Fibroblast of the aortic adventitia (primary cell): ENCODE measurements at places on chromosomes 7 and 10. TPM values are rescaled to one million over a fixed set of nuclear protein-coding genes. Genes with fewer than 3 reads are reported as not detected.

Gene GRID2IP
- total RNA-seq, result not detected in 2 replicates

Gene CLDN3
- not detected in 2 replicates for total RNA-seq

Gene FAM25A
- not detected in 2 replicates for total RNA-seq

Gene CPA2
- not detected in 2 replicates for total RNA-seq

Gene RELN
- 7.5 and 88.7 TPM in 2 replicates for total RNA-seq

Gene ZNF277
- total RNA-seq, result 41.4 and 42.8 TPM in 2 replicates

Gene TMEM236
- 0.09 and 0.16 TPM in 2 replicates for total RNA-seq

Gene HMX2
- total RNA-seq, result not detected in 2 replicates

Gene FXYD4
- total RNA-seq, result not detected in 2 replicates

Gene SPDYE9
- total RNA-seq, result 0.08 TPM in 1 of 2 replicates, not detected in the other

Gene OR6V1
- total RNA-seq, result not detected in 2 replicates

Gene JAKMIP3
- 0.09 and 1.1 TPM in 2 replicates for total RNA-seq

Gene MRLN
- total RNA-seq, result not detected in 2 replicates

Gene VSTM2A
- total RNA-seq, result not detected in 2 replicates

Gene NRP1
- total RNA-seq, result 174 and 455 TPM in 2 replicates

Gene TUBB8
- not detected in 2 replicates for total RNA-seq

Gene CPA1
- 0.45 and 0.90 TPM in 2 replicates for total RNA-seq

Gene AKR1C4
- not detected in 2 replicates for total RNA-seq

Gene MORN4
- total RNA-seq, result 6.5 and 10.1 TPM in 2 replicates

Gene FOXK1
- 27.8 and 29.1 TPM in 2 replicates for total RNA-seq

Gene MAGI2
- total RNA-seq, result 16.1 and 25.5 TPM in 2 replicates

Gene AKR1C8
- total RNA-seq, result not detected in 2 replicates

Gene ACSM6
- total RNA-seq, result not detected in 2 replicates

Gene CLCN1
- total RNA-seq, result 0.16 TPM in 1 of 2 replicates, not detected in the other

Gene SUN3
- not detected in 2 replicates for total RNA-seq

Gene PSTK
- 1.4 and 4.7 TPM in 2 replicates for total RNA-seq

Gene PVRIG
- total RNA-seq, result not detected in 2 replicates

Gene FGL2
- 39.3 and 64.4 TPM in 2 replicates for total RNA-seq

Gene RAB19
- total RNA-seq, result not detected in 2 replicates

Gene STRA8
- total RNA-seq, result not detected in 2 replicates

Gene GJC3
- not detected in 2 replicates for total RNA-seq

Gene SLC16A9
- 0.25 and 1.5 TPM in 2 replicates for total RNA-seq

Gene ZDHHC16
- total RNA-seq, result 24.9 and 45.5 TPM in 2 replicates

Gene IGFBP1
- total RNA-seq, result 5.3 TPM in 1 of 2 replicates, not detected in the other

Gene SPDYE1
- not detected in 2 replicates for total RNA-seq

Gene WDR86
- 0.45 and 17.7 TPM in 2 replicates for total RNA-seq

Gene CYP3A7
- total RNA-seq, result 0.74 TPM in 1 of 2 replicates, not detected in the other

Gene CYP2W1
- total RNA-seq, result not detected in 2 replicates

Gene SLC39A12
- total RNA-seq, result not detected in 2 replicates

Gene GIMAP4
- 0.18 and 1.3 TPM in 2 replicates for total RNA-seq

Gene HOXA5
- 0.72 and 2.4 TPM in 2 replicates for total RNA-seq

Gene RFC2
- total RNA-seq, result 2.5 and 39.0 TPM in 2 replicates

Gene FAM180A
- 2.5 and 71.0 TPM in 2 replicates for total RNA-seq

Gene PODXL
- total RNA-seq, result 2.3 and 7.3 TPM in 2 replicates

Gene ZNF479
- total RNA-seq, result not detected in 2 replicates

Gene RSPH10B2
- total RNA-seq, result not detected in 2 replicates

Gene STAG3
- 0.90 and 4.8 TPM in 2 replicates for total RNA-seq

Gene MEIG1
- not detected in 2 replicates for total RNA-seq

Gene CDHR3
- total RNA-seq, result 14.0 and 19.6 TPM in 2 replicates

Gene COL17A1
- total RNA-seq, result 2.0 and 2.3 TPM in 2 replicates

Gene PHF14
- 35.6 and 63.1 TPM in 2 replicates for total RNA-seq

Gene LAMTOR4
- total RNA-seq, result 82.2 and 316 TPM in 2 replicates

Gene VSIR
- total RNA-seq, result 16.9 and 20.6 TPM in 2 replicates

Gene PNLIPRP1
- total RNA-seq, result not detected in 2 replicates
